ENCODE measurements at places on chromosomes 6 and 20. TPM values are rescaled to one million over a fixed set of nuclear protein-coding genes. Genes with fewer than 3 reads are reported as not detected.
A peak's percentile ranks its signal among the peaks of the same experiment; 100 is the strongest.

GRCh38 chr6:12150812-12151432 is 138.8 kb downstream of the HIVEP1 start:
- DNase-seq: peak; percentile 64

DNA sequence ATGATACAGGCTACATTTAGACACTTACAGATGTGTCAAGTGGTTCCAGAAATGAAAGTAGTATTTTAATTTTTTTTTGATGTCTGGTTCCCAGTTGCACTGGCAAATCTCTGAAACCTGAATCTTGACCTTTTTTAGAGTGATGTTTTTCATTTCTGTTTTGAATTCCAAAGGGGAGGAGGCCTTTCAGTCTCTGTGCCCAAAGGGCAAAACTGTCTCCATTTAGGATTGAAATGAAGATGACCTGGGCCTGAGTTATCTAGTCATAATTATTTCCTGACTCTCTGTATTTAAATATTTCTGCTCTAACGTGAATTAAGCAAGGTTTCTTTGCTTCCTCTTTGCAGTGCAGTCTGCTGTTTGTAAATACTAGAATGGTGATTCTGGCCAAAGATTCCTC is 252.9 kb upstream of the ZFP64 start:
- no peak for DNase-seq

Gene ERVFRD-1
- total RNA-seq: not detected

GRCh38 chr6:158376631-158377081 is 64.4 kb downstream of the TULP4 start:
- no peak for DNase-seq

Gene DNAH8
- total RNA-seq: 0.12 TPM

DNA sequence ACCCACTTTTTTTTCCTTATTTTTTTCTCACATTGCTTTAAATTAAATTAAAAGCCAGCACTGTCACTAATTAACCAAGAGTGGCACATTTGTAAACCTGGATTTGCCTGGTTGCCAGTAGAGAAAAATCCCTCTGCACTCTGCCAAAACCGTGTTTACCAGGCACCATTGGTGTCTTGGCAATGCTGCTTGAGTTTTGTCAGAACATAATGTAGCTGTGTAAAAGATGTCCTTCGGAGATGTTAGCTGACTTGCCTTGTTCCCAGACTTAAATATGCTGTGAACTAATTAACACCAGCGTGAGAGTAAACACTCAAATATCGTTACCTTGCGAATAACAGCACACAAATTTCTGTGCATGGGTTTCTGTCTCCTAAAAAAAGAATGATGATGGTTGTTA is 694.9 kb upstream of the ID4 start:
- DNase-seq: no peak

Gene KIAA1755
- total RNA-seq: not detected

Gene MAP1LC3A
- total RNA-seq: 5.2 TPM

DNA sequence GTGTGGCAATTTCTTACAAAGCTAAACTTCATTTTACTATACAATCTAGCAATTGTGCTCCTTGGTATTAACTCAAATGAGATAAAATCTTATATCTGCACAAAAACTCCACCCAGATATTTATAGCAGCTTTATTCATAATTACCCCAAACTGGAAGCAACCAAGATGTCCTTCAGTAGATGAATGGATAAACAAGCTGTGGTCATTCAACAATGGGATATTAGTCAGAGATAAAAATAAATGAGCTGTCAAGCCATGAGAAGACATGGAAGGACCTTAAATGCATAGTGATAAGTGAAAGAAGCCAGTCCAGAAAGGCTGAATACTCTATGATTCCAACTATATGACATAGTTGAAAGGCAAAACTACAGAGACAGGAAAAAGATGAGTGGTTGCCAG is 98.9 kb upstream of the BMP2 start:
- no peak for DNase-seq

Gene ZNF335
- 39.4 TPM for total RNA-seq

DNA sequence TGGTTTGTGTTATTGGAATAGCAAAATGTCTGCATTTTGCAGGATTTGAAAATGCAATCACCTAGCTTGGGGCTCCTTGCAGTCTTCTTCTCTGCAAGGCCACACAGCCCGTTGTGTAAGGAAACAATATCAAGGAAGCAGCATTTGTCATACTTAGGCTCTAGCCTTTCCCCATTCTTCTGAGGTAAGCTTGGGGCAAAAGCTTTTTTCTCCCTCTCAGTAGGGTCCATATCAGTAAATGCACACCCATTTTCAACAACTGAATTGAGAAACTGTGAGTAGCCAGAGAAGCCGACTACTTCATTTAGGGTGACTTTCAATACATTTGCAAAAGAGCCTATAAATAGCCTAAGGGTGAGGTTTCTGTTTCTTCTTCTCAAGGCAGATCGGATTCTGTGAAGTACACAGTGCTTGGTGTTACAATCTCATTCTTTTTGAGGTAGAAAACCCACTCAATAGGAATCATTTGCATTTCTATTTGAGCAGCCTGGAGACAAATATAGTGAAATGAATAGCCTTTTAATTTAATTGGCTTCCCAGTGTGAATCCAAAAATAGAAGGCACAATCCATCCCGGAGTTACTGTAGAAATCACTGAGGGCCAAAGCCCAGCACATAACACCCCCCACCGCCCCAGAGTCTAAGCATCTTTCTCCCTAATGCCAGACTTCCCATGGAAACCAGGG is 61.8 kb downstream of the BTBD3 start:
- no peak for DNase-seq

Gene SNRPB
- 335 TPM for total RNA-seq

Gene CSTF1
- total RNA-seq: 60.0 TPM

All from activated CD8-positive, alpha-beta memory T cell treated with anti-CD3 and anti-CD28 coated beads, Interleukin-2, amount 10 ng/mL, durations not matched to agents 7 days and 5 days (primary cell).